ENCODE measurements at places on chromosomes 13 and 19.

- no peak for DNase-seq
Measured at GRCh38 chr19:41564515-41565378, 11.2 kb upstream of the CEACAM21 start.

DNA sequence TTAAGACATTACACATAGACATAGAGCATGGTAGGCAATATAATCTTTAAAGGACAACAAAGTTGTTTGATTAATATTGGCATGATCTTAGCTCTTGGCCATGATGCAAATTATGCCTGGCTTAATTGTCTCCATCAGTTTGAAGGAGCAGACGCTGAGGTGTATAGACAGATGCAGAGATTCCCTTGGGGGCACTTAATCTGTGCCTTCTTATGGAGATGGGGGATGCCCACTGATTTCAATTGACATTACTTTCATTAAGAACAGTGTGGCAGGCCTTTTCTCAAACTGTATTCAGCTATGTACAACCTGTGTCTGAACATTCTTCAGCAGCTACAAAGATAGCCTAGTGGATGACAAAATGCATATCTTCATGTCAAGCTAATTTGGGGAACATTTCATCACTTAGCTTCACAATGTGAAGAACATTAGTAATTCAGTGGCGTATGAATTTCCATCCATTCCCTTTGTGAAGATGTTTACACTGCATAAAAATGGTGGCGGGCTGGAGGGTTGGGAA lies 85.3 kb upstream of the MYCBP2 start:
- no peak for DNase-seq

DNA sequence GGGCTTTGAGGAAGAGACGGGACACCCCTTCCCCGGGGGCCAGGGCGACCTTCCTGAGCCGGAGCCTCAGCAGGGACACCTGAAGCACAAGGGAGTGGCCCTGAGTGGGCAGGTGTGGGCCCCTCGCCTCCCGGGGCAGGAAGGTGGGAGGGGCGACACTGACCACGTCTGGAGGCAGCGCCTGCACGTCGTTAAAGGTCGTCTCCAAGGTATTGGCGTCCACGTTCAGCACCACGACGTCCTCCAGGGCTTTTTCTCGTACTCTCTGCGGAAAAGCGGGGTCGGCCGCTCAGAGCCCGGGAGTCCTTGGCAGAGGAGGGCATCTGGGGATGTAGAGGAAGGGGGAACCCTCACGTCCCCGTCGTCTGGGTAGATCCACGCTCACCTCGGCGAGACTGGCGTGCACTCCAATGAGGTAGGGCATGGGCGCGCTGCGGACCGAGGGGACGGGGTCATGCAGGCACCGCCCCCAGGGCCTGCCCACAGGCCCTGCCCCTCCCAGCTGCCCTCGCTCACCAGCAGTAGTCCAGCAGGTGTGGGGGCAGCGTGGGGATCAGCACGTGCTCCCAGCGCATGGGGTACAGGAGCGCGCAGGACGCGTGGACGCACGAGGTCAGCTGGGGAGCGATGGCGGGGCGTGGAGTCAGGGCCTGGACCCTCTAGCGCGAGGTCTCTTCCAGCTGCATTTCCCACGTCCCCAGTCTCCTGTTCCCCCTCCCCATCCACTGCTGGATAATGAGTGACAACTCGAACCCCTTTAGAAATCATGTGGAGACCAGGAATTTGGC lies 6.1 kb downstream of the DENND1C start:
- no peak for DNase-seq

DNA sequence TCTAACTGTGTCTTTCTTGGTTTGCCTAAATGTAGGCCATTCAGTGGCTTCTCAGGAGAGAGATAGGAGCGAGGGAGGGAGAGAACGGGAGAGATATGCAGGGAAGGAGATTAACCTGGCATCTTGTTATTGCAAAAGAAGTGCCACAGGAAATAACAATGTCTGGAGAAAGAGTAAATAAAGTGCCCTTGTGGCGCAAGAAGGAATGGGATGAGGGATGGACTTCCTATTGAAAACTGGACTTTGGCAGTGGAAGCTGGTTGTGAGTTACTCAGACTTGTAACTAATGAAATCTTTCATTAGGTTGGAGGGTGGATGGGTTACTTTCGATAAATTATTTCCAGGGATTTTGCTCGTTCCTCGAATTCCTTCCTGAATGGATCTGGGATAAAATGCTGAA lies 136.1 kb downstream of the LACC1 start:
- no peak for DNase-seq

DNA sequence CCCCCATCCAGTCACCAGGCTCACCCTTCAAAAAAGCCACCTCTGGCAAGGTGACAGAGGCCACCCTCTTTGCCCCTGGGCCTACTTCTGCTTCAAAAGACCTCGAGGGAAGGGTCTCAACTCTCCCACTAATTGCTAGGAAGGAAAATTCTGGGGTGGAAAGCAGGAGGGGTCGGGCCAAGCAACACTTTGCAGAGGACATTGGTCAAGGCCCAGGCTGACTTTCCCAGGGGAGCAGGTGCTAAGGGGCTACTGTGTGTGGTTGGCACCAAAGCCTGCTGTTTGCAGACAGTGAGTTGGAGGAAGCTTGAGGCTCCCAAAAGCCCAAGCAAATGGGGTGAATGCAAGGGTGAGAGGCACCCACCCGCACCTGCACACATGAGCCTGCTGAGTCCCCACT lies 28.6 kb upstream of the VSTM2B start:
- DNase-seq: no peak

DNA sequence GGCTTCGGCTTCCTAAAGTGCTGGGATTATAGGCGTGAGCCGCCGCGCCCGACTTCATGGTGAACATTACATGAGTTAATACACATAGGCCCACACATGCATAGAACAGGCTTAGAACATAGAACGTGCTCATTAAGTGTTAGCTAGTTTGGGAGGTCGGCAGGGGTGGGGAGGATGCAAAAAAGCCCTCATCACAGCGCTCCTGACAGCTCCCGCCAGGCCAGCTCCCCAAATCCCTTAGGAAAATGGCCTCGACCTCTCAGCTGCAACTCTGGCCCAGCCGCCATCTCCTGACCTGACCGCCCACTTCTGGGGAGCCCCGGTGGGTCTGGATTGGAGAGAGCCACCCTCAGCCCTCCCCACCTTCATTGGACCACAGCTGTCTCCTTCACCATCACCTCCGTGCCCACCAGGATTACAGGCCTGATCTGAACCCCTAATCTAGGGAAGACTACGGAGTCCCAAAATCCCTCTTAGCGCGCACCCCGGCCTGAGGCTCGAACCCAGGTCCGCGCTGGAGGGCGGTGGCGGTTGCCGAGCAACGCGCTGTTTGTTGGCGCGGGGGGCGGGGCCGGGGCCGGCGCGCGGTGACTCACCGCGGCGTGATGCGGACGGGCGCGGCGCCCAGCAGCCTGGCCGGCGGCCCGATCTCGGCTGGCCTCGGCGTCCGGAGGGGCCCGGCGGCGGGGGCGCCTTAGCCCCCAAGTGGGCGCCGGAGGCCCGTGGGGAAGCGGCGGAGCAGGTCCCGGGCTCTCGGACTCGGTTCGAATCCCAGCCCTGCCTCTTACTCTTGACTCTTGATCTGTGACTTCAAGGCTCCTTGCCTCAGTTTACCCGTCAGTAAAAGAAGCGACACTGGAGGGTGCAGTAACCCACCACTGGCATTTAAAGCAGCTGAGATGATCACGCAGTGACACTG lies 26.7 kb upstream of the NANOS3 start:
- DNase-seq: no peak

- no peak for DNase-seq
Measured at GRCh38 chr19:41945135-41945766, 13.9 kb downstream of the RABAC1 start.

DNA sequence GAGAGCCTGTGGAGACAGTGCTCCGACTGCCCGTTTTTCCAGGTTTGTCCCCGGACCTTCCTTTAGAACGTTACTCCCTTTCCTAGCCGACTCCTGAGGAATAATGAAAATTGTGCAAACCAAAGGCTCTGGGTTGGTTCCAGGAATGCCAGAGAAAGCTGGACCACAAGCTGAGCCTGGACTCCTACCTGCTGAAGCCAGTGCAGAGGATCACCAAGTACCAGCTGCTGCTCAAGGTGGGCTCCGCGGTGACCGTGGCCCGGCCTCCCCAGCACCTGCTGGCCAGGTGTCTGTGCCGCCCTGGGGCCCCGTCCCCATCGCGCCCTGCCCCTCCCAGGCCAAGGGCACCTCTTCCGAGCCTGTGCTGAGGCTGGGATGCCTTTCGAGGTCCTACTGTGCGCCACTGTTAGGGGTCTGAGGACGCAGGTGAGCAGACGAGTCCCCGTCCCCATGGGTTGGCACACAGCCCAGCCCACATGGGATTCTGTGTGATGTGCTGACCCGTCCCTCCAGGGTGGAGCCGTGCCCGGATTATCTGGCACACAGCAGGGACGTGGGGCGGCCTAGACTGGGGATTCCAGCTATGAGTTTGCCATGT lies 20.5 kb upstream of the F7 start:
- no peak for DNase-seq

GRCh38 chr13:89791971-89792630 lies 1555.4 kb upstream of the MIR17HG start:
- no peak for DNase-seq

- no peak for DNase-seq
Measured at GRCh38 chr13:99226513-99226912, 25.9 kb downstream of the UBAC2 start.

- no peak for DNase-seq
Measured at GRCh38 chr13:112874751-112875300, 94.2 kb upstream of the MCF2L start.

DNA sequence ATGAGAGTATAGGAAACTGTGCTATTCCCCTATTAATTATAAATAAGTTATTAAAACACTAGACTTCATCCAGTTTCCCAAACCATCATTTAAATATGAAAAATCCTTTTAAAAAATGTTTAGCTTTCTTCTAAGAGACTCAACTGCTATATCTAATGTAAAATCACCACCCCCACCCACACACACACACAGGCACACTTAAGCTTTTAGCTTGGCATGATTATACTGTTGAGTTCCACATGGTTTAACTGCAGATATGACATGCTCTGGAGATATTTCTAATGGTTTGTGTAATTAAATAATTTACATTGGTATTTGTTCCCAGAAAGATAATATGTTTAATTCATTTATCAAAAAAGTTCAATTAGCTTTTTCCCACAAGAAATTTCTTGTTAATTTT lies 1700.1 kb upstream of the SLC10A2 start:
- DNase-seq: no peak

DNA sequence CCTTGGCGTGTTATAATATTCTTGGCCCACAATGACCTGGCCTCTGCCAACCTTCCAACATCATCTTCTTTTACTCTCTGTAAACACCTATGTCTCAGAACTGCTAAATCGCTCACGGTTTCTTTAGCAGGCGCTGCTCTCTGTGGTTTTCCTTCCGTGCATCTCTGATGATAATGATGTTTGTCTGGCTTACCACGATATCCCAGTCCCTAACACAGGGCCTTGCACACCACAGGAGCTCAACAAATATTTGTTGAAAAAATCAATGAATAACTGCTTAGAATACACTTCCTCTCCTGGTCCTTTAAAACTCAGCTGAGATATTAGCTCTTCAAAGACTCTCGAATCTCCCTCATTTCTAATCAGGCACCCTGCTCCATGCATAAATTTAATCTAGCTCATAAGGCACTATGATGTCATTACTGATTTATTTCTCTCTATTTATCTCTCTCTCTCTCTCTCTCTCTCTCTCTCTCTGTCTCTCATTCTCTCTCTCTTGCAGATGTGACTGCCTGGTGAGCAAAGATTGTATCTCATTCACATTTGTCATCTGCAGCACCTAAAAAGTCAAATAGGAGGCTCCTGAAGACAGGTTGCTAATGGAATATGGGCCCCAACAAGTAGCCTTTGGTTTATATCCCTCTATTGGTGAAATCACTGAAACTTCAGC lies 206.4 kb downstream of the NHLRC3 start:
- DNase-seq: no peak

- DNase-seq: no peak
Measured at GRCh38 chr13:112738606-112739005, 48.8 kb downstream of the ATP11A start.

DNA sequence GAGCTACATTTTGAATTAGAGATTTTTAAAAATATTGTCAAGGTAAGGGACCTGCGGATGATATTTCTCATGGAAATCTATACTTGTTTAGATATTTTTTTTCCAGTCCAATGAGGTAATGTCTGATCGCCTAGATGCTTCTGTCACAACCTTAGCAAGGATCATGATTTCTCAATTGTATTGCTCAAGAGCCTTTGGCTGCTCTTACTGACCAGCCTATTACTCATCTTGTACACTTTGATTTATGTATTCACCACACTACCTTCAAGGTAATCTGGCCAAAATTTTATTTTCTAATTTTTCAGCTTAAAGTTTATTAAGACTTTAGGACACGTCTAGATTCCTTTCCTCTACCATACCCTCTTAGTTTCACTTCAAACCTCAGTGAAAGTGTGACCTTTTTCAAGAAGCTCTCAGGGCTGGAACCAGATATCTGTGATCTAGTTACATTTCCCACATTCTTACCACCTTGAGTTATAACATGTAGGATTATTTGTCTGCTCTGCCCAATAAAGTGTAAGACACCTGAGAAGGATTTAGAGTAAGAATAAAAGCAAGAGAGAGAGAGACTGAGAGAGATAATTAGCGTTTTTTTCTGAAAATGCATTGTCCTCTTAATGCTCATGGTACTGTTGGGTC lies 197.1 kb downstream of the ITGBL1 start:
- DNase-seq: no peak

- DNase-seq: peak; percentile 61
Measured at GRCh38 chr19:50728084-50728737, 5.0 kb downstream of the CLEC11A start.

GRCh38 chr19:55173714-55174409 lies 6.2 kb downstream of the SYT5 start:
- DNase-seq: no peak

DNA sequence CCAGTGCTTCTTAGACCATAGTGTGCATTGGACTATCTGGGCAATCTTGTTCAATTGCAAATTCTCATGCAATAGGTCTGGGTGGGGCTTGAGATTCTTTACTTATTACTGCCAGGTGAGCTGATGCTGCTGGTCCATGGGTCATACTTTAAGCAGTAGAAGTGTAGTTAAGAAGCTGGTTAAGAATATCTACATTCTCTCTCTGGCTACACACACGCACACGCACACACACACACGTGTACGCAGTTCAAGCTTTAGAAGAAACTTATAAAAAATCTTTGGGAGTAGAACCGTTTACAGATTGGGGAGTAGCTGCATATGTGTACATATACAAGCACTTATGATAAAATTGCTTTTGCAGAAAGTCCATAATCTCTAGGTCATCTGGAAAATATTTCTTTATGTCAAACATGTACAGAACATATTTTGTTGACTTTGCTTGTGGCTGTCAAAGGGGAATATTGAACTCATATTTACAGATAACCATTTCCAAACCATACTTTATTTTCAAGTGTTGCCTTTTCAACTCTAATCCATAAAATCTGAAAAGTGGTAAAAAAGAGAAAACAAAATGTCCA lies 99.7 kb downstream of the GPC6 start:
- DNase-seq: no peak

- no peak for DNase-seq
Measured at GRCh38 chr19:33813391-33814101, 16.9 kb downstream of the KCTD15 start.
